ENCODE measurements at places on chromosomes 3 and 15.

GRCh38 chr3:54578417-54578816 is 349.4 kb downstream of the LRTM1 start:
- DNase-seq: no peak

DNA sequence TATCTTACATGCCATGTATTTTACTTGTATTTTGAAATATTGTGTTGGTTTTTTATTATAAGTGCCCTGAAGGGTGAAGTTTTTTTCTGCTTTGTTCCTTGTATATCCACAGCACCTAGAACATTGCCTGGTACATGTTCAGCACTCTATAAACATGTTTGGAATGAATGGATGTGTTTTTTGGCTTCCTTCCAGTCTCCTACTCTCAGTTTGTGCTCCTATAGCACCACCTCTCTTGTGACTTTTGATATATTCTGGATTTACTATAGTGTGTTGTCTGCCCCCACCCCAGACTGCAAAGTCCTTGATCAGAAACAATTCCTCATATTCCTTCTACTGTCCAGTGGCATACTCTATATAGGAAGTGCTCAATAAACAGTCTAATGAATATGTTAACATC is 60.6 kb downstream of the PLCL2 start:
- no peak for DNase-seq

- DNase-seq: no peak
Measured at GRCh38 chr3:34851137-34851536, 788.2 kb upstream of the ARPP21 start.

GRCh38 chr15:35701402-35702046 is 155.6 kb upstream of the DPH6 start:
- DNase-seq: no peak

DNA sequence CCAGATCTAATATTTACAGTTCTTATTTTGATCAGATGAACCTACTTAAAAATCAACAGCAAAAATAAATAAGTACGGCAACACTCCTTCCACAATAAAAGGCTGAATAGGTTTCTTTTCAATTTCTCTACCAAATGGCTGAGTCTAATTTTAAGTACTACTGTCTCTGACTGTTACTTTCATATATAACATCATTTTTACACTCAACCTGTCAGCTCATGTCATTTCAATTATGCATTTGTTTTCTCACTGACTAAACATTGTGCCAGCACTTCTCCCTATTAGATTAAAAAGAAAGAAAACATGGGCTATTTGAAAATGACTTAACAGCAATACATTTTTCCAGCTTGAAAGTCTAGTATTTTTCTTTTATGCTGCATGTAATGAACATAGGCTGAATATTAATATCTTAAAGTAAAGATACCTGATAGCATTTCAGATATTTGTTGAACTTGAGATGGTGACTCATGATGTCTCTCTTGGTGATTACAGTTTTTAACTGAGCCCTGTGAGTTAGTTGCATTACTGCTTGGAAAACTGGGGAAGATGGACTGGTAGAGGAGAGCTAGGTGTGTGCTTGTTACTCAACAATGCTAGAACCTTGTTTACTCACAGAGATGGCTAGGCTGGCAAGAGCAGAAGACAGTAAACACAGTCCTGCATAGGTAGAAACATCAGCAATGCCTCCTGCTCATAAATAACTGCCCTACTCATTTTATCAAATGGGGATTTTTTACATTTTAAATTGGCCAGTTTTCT is 73.9 kb downstream of the PEX5L start:
- no peak for DNase-seq

GRCh38 chr15:75200765-75201615 is 692 bp upstream of the C15orf39 start:
- DNase-seq: peak; percentile 51

DNA sequence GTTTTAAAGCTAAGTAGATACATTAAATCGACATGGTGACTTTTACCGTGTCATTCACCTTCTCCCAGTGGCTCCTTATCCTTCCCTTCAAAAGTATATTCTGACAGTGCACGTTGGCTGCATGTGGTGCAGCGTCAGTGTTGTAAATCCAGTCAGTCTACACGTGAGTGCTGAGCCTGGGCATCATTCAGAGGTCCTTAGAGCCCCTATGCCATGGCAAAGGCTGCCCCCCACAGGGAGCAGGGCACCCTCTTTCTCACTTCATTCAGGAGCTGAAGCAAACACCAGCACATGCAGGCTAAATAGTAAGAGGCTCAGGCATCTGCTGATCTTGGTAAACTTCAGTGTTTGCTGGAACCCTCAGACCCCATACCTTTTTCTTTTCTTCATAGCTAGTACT is 43.3 kb downstream of the RASGRP1 start:
- no peak for DNase-seq

DNA sequence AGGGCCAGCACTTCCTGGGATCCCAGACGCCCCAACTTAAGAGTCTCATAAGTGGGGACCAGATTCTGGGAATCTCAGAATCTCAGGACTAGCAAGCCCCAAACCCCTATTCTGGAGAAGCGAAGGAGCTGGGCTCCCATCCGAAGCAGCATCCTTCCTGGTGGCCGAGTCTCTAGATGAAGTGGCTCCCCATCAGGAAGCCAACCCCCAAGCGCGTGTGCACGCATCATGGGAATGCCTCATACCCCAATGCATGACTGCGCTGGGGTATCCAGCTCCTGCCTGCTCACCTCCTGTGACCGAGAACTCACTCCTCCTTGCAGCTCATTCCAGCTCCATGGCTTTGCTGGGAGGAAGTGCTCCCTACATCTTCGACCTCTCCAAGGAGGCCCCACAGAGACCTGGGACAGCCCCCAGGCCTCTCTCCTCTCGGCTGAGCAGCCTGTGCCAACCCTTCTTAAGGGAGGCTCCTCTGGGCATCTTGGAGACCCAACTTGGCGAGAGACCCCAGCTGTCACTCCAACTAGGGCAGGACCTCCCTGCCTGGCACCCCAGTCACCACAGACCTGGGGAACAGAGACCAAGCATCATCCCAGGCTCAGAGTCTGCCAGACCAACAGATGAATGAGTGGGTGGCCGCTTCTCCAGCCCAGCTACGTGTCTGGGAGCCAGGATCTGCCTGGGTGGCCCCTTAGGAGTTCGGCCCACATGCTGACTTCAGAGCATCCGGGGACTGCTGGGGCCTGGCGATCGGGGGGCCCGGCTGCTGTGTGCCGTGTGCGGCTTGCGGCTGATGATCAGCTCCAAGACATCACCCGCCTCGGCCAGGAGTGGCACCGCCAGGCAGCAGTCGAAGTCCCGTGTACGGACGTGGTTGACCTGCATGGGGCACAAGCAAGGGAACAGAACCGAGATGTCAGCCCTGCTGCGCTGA is 46.9 kb downstream of the GRIP2 start:
- no peak for DNase-seq

- DNase-seq: no peak
Measured at GRCh38 chr3:8283193-8283592, 218.4 kb upstream of the LMCD1 start.

- peak; percentile 70 for DNase-seq
Measured at GRCh38 chr3:71583566-71584393, at the start of gene FOXP1. Gene FOXP1, minus strand, starts transcription at chr3:71583728. Its CDS starts 385,347 bp downstream, at chr3:71198381.

GRCh38 chr15:87528873-87529272 is 727.7 kb downstream of the NTRK3 start:
- DNase-seq: no peak

- no peak for DNase-seq
Measured at GRCh38 chr15:67018026-67018425, 47.4 kb upstream of the SMAD3 start.

DNA sequence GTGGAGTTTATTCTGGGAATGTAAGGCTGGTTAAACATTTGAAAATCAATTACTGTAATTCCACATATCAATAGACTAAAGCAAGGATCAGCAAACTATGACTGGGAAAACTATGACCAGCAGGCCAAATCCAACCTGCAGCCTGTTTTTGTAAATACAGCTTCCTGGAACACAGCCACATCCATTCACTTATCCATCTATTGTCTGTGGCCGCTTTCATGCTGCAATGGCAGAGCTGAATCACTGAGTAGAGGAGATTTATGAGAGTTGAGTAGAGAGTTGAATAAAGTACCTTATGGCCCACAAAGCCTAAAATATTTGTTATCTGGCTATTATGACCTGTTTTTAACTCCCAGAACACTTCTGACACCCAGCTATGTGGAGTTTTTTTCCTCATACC is 12.2 kb downstream of the MYLK start:
- no peak for DNase-seq

- DNase-seq: no peak
Measured at GRCh38 chr3:53199834-53200233, 38.8 kb downstream of the PRKCD start.

DNA sequence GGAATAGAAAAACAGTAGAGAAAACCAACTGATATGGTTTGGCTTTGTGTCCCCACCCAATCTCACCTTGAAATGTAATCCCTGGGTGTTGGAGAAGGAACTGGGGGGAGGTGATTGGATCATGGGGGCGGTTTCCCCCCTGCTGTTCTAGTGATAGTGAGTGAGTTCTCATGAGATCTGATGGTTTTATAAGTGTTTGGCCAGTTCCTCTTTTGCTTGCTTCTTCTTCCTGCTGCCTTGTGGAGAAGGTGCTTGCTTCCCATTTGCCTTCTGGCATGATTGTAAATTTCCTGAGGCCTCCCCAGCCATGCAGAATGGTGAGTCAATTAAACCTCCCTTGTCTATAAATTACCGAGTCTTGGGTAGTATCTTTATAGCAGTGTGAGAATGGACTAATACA is 48.4 kb downstream of the EOMES start:
- DNase-seq: no peak

- DNase-seq: no peak
Measured at GRCh38 chr3:80285388-80285787, 517.6 kb upstream of the ROBO1 start.

- no peak for DNase-seq
Measured at GRCh38 chr15:70063261-70063925, 34.3 kb downstream of the TLE3 start.

DNA sequence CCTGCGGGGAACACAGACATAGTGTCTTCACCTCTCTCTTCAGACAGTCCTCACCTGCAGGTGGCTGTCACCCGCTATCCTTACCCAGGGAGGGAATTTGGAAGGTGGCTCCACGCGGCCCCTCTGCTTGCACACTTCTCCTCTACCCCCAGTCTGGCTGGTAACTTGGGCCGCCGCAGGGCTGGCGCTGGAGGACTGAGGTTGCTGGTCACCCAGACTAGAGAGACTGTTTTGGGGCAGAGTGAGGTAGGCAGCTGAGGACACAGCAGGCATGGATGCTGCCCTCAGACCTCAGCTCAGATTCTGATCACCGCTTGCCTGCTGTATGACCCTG is 12.6 kb upstream of the IQSEC1 start:
- no peak for DNase-seq

DNA sequence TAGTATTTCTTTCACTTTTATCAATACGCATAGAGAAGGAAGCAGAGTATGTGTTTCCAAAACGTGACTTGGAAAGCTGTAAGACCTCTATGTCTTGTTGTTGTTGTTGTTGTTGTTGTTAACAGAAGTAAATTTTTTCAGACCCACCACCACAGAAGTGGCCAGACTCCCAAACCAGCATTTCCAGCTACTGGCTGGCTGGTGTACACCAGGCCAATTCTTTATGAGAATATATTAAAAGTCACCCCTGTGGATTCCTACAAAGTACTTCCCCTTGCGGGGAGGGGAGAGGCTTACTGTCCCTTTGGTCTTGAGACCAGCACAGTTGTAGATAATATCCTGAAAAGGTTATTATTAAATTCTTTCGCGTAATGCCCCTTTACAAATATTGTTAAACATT is 1.6 kb upstream of the FOXP1 start:
- no peak for DNase-seq

DNA sequence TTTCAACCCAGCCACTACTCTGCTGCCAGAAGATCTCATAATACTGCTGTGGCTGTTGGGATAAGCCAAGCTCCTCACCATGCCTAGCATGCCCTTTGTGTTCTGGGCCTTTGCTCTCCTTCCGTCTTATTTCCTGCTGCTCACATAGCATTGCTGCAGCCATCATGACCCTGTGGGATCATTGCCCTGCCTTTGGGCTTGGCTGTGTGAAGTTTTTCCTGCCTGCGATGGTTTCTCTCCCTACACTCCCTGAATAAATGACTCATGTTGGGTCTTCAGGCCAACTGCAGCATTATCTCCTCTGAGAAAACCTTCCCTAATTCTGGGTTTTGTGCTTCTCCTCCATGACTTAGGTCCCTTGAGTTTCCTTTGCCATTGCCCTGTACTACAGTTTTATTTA is 20.8 kb upstream of the TRA2B start:
- DNase-seq: no peak

DNA sequence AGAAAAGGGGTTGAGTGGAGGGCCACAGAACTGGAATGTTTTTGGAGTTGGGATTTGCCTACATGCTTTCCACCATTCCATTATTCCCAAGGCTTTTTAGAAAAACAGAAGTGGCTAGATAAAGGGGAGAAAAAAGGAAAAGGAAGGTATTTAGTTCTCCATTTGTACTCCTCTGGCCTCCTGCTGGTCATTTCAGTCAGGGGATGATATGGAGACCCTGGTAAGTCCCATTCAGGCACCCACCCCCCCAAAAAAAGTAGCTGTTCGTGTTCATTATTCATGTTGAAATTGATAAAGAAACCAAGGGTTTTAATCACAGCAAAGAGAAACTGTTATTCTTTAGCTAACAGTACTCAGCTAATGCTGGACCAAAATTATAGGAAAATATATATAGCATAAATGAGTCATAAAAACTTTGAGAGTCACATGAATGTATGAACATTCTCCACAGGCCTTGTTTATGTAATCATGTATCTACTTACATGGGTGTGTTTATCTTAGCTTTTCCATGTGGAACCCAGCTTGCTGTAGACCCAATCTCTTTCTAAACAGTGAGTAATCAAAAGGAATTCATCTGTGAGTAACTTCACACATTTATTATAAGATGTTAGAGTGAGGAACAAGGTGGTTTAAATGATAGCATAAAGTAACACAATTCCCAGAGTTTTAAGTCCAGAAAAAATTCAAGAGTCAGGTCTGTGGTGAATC is 167.2 kb downstream of the KCNMB2 start:
- DNase-seq: no peak

- no peak for DNase-seq
Measured at GRCh38 chr15:25095179-25095578, 140.4 kb downstream of the SNRPN start.

DNA sequence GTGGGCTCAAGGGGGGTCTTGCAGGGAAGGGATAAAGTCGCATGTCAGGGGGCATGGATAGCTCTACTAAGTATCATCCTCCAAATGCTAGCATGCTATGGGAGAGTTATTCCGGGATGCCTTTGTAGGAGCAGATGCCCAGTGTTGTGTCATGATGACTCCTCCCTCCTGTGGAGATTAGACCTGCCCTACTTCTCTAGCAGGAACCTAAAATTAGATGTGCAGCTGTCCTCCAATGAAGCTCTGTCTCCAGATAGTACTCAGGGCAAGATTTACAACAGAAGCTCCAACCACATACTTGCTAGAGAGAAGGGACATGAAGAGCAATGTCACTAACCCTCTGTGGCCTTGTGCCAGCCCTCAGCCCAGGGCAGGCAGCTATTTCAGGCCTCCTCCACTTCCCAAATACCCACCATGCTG is 82.5 kb downstream of the AGBL1 start:
- no peak for DNase-seq

Data from stimulated activated CD4-positive, alpha-beta T cell treated with anti-CD3 and anti-CD28 coated beads, Interleukin-4, amount 100 ng/mL, for 24 hours (primary cell).